CD4-positive, alpha-beta T cell treated with Interleukin-6 at 100 ng/mL for 8 hours (primary cell): ENCODE measurements at places on chromosomes 7 and 10.

DNA sequence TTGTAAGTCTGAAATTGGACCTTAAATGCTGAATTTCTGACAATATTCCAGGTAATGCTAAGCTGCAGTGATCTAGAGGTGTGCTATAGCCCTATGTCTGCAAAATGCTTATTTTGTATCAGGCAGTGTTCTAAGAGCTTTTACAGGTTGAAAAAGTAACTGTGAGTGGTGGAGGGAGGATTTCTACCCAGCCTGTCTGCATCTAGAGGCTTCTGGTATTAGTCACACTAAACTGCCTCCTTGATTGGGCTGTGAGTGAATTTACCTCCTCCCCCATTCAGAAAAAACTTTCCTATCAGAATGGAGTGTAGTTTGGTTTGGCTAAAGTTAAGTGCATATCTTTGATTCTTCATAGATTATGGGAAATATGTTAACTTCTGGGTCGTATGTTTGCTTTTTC, 56.8 kb downstream of the BBS9 start:
- DNase-seq: no peak

GRCh38 chr10:100745882-100746783, 751 bp downstream of the PAX2 start:
- no peak for DNase-seq

GRCh38 chr10:73898730-73899410, 12.1 kb upstream of the PLAU start:
- DNase-seq: no peak

DNA sequence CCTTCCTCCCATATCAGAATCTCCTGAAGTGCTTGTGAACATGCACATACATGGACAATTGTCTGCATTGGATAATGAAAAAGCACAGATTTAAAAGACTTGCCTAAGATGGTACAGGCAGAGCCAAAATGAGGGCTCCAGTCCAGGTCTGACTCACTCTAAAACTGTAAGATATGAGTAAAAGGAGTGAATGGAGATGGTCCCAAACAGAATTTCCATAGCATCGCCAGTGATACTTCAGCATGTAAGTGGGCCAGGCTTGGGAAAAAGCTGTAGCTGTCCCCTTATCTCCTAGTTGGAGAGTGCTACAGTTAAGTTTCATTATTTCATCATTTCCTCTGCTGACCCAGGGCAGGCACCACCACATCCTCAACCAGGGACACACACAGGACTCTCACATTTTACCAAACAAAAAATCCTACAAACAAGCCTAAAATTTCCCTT, 26.4 kb upstream of the IL6 start:
- DNase-seq: no peak

GRCh38 chr10:46544989-46545791, 11.3 kb downstream of the GPRIN2 start:
- DNase-seq: no peak

GRCh38 chr10:35079763-35080162, 10.4 kb downstream of the CUL2 start:
- DNase-seq: no peak

GRCh38 chr7:20917603-20918002, 130.9 kb upstream of the SP8 start:
- DNase-seq: no peak

DNA sequence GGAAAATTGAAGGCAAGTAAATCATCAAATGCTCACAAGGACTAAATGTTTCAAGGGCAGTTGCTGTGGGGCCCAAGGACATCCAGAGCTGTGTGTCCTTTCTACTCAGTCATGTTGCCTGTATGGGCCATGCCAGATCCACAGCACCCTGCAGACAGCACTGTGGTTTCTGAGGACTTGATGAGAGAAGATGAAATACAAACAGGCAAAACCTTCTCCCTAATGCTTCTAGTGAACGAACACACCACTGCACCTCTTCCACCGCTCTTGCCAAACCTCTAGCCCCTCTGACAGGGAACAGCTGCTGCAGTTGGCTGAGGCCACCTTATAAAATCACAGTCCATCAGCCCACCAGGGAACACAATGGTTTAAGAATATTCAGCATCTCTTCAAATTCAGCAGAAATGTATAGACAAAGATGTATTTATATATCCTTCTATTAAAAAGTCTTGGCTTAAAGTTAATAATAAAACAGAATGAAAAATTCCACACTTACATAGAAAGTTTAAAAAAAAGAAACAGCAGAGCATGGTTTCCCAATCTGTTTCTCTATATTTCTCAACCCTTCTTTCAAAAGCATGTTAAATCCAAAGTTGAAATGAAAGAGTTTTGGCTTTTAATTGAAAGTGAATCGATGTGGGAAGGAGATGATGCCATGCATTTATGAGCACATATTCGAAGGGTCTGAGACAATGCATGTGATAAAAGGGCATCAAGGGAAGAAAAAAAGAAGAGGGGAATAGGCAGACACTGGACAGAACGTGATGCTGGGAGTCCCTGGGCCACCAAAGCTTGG, 14.0 kb downstream of the CYP3A7 start:
- DNase-seq: no peak

DNA sequence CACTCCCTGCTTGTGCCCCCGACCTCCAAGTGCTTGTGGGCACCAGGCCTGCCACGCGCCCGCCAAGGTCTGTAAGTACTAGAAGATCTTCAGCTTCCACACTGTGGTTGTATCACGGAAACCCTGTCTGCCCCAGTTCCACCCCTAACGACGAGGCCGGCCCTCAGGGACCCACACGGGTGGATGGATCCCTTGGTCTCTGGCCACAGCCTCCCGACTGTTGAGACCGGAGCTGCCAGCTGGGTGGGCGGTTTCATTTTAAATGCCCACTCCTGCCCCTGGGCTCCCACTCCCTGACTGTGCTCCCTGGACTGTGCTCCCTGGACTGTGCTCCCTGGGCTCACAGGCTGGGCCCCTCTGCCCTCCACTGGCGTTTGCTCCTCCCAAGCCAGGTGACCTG, 50.1 kb downstream of the DPYSL4 start:
- no peak for DNase-seq

DNA sequence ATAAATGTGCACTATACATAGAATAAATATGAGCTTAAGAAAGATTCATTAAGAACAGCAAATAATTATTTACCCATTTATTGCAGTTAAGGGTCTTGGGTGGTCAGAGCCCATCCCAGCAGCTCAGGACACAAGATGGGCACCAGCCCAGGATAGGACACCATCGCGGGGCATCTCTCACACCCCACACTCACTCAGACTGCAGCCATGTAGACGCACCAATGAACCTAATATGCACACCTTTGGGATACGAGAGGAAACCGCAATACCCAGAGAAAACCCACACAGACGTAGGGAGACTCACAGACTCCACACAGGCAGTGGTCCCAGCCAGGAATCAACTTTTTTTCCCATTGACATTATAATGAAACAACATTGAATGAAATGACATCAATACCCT, 36.0 kb downstream of the CARD11 start:
- no peak for DNase-seq

- DNase-seq: no peak
These were observed 2.3 kb upstream of the CTTNBP2 start for GRCh38 chr7:117875566-117875965.

- DNase-seq: no peak
These were observed 82.8 kb upstream of the PPP2R2D start for GRCh38 chr10:131817866-131818509.

GRCh38 chr7:22375359-22376048, 18.6 kb upstream of the RAPGEF5 start:
- no peak for DNase-seq

GRCh38 chr10:5812283-5813090, 747 bp downstream of the GDI2 start:
- no peak for DNase-seq
